Type B pancreatic cell (in vitro differentiated cells): ENCODE measurements at places on chromosomes 1 and 21. TPM values are rescaled to one million over a fixed set of nuclear protein-coding genes. Genes with fewer than 3 reads are reported as not detected.

HCRTR1 gene
- not detected in 2 replicates for total RNA-seq

DNA sequence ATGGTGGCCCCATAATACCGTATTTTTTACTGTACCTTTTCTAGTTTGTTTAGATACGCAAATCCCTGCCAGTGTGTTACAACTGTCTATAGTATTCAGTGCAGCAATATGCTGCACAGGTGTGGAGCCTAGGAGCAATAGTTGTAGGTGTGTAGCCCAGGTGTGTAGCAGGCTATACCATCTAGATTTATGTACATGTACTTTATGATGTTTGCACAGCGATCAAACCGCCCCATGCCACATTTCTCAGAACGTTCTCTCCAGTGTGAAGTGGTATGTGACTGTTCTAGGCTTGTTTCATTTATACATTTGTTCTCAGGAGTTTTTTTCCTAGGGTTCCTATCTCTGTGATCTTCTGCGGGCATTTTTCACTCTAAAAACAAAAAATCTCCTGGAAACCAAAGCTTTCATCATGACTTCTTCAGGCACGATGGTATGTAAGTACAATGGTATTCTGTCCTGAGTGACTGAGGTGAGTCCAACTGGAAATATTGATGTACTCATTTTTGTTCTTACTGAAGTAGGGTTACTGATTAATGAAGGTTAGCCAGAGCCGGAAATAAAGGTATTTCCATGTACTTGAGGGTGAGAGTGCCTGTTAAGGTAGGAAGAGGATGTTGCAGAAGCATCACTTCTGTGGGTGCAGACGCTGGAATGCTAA lies 153.0 kb downstream of the GABPA start:
- H3K27ac ChIP-seq = peak overlapping the region; percentile 52
- H3K4me3 ChIP-seq = no peak overlapping the region
- H3K27me3 ChIP-seq = no peaks in the 10 kb centered on the region
- H3K4me1 ChIP-seq = no peaks in the 10 kb centered on the region

DNA sequence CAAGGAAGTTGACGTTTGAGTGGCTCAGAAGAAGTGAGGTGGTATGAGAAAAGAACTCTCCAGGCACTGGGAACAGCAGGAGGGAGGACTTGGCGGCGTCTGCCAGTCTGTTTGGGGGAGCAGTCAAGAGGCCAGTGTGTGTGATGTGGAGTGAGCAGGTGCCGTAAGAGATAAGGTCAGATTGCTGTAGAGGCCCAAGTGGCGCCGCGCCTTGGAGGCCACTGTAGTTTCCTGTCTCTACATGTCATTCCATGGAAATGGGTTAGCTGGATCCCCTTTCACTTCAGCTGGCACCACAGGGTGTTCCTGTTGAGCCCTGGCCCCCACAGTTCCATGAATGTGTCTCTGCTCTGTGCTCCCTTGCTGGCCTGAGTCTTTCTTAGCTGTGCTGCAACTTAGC lies 35.5 kb upstream of the PTPRF start:
- H3K36me3 ChIP-seq = no peaks in the 10 kb centered on the region
- no peaks in the 10 kb centered on the region for H3K27me3 ChIP-seq
- H3K4me1 ChIP-seq = peaks cover 10% of the 10 kb centered on the region
- no peak overlapping the region for H3K4me3 ChIP-seq
- no peak for DNase-seq

DNA sequence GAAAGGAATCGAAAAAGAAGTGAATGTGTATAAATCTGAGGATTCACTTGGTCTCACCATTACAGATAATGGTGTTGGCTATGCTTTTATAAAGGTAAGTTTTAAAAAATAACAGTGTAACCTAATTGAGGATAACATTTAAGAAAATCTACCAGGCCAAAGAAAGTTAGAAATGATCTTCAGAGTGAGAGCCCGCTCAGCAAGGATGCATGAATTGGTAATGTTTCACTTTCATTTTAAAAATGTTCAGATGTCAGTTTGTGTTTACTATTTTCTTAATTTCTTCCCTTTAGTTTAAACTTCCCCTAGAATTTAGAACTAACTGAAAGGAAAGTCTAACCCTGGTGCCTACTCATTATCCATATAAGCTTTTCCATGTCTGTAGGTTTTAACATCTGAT lies 35.0 kb downstream of the GIPC2 start:
- H3K27me3 ChIP-seq = no peaks in the 10 kb centered on the region
- no peak for DNase-seq
- H3K4me3 ChIP-seq = no peak overlapping the region
- peaks cover 9% of the 10 kb centered on the region for H3K4me1 ChIP-seq

DNA sequence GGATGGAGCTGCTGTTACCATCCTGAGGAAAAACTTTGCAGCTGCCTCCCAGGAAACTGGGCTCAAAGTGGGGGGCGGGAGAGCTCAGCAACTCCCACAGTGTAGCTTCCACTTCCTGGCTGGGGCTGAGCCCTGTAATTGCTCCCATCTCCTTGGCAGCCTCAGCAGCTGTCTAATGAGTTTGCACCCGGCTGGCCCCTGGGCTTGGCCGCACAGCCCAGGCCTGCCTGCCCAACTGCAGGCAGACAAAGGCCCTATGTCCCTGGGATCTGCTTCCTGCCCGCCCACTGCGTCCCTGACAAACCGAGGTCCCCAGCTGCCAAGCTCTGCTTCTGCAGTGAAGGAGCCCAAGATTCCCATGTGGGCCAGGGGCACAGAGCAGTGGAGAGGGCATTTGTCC lies 30.1 kb downstream of the EDN2 start:
- no peak overlapping the region for H3K27ac ChIP-seq
- no peaks in the 10 kb centered on the region for H3K36me3 ChIP-seq
- H3K4me1 ChIP-seq = peaks cover 34% of the 10 kb centered on the region
- no peak overlapping the region for H3K4me3 ChIP-seq
- H3K27me3 ChIP-seq = peaks cover 4% of the 10 kb centered on the region

CD84 gene
- not detected in 2 replicates for total RNA-seq

GRCh38 chr1:117592155-117592554 lies 13.7 kb upstream of the TENT5C start:
- H3K27ac ChIP-seq = no peak overlapping the region
- H3K4me1 ChIP-seq = no peaks in the 10 kb centered on the region
- no peaks in the 10 kb centered on the region for H3K36me3 ChIP-seq
- DNase-seq = no peak

GRCh38 chr21:38903690-38904139 lies 98.0 kb downstream of the ETS2 start:
- peaks cover 3% of the 10 kb centered on the region for H3K27me3 ChIP-seq
- peak overlapping the region; percentile 64 for H3K27ac ChIP-seq
